ENCODE measurements at places on chromosomes 7 and 10.

DNA sequence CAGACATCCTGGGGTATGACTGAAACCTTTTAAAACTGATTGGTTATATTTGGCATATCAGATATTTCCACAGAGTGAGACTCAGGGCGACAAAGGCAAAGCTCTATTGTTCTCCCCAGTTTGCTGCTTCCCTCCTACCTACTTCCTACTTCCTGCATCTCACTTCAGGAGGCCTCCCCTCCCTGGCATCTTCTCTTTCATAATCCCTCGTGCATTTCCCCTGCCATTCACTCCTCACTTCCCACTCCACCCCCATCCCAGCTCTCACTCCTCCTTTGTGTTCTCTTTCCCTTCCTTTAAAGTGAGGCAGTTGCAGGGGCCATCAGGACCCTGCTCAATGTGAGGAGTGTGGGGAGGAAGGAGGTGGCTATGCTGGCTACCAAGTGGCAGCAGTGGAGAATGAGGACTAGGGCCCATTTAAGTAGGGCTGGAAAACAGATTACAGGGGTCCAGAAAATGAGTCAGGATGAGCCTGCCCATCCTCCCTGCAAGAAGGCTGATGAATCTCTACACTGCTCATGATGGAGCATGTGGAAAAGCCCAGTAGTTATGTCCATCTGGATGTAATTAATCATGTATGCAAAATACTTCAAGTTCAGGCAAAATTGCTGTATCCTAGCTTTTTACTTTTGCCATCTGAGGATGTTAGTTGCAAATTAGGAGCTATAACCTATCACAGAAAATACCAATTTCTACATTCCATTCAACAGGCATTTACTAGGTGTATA lies 311.8 kb upstream of the IMMP2L start:
- no peak for DNase-seq

GRCh38 chr7:30907527-30908267 lies 4.0 kb upstream of the AQP1 start:
- DNase-seq: no peak

DNA sequence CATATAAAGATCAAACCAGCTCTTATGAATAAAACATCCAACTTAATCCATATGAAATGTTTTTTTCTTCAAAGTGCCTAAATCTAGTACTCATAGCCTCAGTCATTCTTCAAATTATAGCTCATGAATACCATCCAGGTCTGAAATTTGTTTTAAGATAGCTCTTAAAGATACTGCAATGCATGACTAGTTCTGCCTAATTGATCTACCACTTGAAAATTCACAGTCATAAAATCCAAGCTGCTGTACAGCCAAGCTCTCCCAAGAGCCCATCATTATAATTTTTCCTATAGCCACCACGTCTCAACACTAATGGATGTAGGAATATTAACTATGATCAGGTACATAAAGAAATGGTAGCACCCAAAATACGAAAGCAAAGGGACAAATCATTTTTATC lies 87.9 kb upstream of the RNF148 start:
- no peak for DNase-seq

- DNase-seq: no peak
Observed at GRCh38 chr7:24381894-24382505, 98.0 kb downstream of the NPY start.

- DNase-seq: no peak
Observed at GRCh38 chr10:121064491-121064890, 213.3 kb downstream of the WDR11 start.

DNA sequence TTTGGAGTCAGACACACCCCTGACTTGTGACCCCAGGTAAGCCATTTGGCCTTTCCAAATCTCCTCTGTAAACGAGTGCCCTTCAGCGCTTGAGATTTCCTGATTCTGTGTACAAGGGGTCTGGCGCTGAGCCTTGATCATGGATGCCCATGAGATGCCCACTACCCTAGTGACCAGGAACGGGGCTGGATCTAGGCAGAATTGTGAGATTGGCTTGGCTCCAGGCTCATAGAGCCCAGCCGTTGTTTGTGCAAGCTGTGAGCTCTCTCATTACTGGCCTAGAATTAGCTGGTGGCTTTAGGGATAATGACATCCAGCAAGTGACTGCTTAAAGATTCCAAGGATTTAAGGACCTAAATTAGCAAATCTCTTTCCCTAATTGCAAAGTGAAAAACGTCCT lies 84.9 kb downstream of the CAMK1D start:
- DNase-seq: no peak

- no peak for DNase-seq
Observed at GRCh38 chr7:29385214-29385814, 178.3 kb upstream of the PRR15 start.

- no peak for DNase-seq
Observed at GRCh38 chr7:50751146-50751545, 31.6 kb downstream of the GRB10 start.

DNA sequence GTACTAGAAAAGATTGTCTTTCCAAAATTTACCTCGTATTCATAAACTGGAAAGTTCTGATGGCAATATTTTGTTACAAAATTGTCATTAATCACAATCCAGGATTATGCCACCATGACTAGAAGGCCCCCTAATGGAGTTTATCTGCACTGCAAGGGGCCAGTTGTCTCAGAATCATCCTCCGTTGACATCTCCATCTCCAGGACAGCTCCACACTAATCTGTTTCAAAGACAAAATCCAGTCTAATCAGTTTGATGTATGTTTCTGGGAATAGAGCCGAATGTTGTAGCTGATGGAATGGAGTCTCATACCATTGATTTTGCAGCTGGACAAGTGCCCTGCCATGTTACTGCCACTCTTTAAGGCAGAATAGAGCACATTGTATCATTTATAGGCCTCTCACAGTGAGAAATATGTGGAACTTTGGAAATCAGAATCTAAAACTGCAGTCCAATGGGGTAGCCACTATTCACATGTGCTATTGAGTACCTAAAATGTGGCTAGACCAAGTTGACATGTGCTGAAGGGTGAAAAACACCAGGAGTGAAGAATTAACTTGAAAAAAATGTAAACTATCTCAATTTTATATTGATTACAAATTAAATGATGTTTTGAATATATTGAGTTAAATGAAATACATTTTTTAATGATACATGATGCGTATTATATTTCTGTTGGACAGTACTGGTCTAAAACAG lies 38.3 kb upstream of the TOMM7 start:
- DNase-seq: no peak

DNA sequence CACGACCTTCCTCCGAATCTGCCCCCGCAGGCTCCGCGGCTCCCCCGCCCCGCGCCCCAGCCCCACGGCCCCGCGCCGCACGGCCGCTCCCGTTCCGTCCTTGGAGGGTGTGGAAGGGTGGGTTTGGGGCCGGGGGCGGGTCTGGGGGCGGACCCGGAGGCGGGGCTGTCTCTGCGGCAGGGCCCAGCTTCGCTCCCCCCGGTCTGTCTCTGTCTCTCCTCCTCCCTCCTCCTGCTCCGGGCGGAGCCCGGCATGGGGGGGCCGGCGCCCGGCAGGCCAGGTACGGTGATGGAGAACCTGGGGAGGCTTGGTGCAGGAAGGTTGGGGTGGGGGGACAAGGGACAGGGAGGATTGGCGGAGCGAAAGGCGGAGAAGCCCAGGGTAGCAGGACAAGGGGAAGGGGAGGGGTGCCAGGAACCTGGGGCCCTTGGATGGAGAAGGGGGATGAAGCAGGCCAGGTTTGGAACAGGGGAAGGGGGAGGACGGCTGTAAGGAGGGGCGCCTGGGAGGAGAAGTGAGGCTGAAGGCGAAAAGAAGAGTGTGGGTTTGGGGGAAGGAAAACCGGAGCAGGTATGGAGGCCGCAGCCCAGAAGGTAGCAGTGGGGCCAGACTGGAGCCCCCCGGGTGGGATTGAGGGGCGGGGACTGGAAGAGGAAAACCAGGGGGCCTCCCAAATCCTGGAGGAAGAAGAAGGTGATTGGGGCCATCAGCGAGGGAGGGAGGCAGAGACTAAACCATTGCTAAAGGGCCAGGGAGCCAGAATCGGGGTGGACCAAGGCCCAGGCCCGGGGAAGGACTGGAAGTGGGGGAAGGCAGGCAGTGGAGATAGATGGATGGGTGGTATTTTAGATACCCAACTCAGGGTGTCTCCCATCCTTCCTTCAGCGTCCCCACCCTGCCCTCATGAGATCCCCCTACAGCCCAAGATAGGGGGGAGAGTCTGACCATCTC lies at the start of gene NYAP1:
NYAP1 (plus strand) TSS at position 206 of the 951 bp plus-strand sequence. CDS start 1,385 bp downstream, outside the sequence.
- DNase-seq: no peak

DNA sequence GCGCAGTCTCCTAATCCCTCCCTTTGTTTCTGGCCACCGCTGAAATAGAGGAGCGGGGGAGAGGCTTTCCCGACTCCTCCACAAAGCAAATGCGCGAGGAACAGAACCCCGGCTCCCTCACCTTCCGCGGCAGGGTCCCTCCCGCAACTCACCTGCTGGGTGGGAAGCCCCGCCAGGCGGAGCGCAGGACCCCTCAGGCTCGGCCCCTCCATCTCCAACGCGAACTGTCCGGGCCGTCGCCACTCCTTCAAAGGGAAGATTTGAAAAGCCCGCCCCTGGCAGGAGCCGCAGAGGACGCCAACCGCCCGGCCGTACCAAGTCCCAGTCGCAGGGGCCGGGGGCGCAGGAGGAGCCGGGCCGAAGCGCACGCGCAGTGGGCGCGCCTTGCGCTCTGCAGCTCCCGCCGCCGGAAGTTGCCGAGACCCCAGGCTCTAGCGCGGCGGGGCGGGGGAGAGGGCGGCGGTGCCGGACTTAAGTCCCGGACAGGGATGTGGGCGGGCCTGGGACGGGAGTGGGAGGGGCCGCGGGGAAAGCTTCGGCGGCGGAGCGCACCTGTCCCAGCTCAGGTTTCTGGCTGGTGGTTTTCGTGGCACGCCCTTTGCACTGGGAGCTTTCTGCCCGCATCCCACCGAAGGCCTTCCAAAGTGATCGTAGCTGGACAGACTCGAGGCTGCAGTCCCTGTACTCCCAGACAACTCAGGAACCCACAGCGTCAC lies at the start of gene RTKN2:
RTKN2 (minus strand) TSS at position 446 of the 716 bp plus-strand sequence; CDS start at position 212, 234 bp downstream.
- DNase-seq: peak; percentile 71

DNA sequence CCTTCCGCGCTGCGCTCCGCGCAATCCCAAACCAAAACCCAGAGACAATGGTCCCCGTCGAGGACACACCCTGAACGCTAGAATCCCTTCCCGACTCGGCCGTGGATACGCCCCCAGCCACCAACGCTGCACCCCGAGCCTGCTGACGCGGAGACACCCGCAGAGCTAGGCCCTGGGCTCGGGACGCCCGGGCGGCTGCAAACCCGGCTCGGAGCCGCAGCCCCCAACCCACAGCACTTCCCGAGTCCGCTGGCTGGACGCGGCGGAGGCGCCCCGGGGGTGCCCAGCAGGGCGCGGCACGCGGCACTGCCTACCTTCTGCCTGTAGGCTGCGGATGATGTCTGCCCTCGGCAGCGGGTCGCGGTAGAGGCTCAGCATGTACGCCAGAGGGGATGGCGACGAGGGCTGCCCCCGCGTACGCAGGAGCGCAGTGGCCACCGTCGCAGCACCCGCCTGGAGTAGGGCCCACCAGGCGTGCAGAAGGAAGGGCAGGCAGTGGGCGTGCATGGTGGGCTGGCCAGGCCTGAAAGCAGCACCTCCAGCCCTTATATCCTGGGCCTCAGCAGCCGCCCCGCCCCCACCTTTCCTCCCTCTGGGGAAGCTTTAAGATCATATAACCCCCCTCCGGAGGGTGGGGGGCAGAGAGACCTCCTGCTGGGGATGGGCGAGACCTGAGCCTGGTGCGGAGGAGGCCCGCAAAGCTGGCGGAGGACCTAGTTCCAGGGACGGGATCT lies at the start of gene NODAL:
NODAL (minus strand) TSS at position 521 of the 734 bp plus-strand sequence; CDS start at position 507, 14 bp downstream.
- no peak for DNase-seq

- DNase-seq: peak; percentile 68
Observed at GRCh38 chr7:106568680-106569499, 92.1 kb downstream of the CCDC71L start.

GRCh38 chr10:33878238-33878786 lies 543.8 kb upstream of the NRP1 start:
- DNase-seq: no peak

- no peak for DNase-seq
Observed at GRCh38 chr10:67780759-67781538, 57.0 kb downstream of the DNAJC12 start.

DNA sequence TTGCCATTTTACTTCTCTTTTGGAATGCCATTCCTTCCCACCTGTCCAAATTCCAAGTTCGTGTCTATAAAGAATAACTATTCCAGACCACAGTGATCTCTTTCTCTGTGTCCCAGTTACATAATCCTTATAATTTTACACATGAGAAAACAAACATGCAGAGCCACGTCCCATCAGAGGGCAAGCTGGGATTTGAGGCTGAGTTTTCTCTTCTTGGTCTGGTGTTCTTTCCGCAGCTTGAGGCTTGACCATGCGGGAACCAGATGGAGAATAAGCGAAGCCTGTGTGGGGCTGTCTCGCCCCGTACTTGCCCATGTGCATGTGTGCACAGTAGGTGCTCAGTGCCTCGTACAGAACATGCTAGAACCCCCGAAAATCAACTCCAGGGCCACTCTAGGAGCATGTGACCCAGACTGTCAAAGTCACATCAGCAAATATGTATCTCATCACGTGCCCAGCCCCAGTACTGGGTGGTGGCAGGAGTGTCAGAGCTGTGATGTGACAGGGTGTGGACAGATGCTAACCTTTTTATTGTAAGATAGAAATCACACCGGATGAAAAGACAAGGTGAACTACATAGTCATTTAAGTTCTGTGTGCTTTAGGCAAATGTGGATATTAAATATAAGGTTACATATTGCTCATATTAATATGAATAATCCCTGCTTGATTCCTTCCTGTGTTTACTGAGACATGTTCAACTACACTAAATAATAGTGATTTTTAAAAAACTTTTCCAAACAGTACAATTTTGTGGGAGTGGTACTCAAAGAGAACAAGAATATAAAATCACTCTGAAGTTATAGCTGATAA lies 3.2 kb downstream of the INSIG1 start:
- no peak for DNase-seq

DNA sequence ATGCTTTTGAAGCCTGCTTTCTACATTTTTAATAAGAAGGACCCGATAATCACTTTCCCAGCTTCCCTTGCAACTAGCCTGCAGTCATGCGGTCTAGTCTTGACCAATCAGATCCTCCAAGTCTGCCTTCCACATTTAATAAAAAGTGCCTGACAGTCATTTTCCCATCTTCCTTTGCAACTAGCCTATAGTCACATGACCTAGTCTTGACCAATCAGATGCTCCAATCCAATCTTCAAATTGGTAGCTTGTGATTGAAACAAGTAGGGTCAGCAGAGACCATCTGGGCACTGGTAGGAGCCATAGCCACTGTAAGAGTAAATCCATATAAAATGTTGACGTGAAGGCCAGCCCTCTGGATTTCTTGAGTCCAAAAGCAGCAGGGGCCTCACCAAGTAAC lies 80.0 kb downstream of the NPTX2 start:
- DNase-seq: no peak

- DNase-seq: no peak
Observed at GRCh38 chr10:44873160-44873559, 38.0 kb upstream of the TMEM72 start.
